ENCODE measurements at places on chromosomes 2 and 18. TPM values are rescaled to one million over a fixed set of nuclear protein-coding genes. Genes with fewer than 3 reads are reported as not detected.
A peak's percentile ranks its signal among the peaks of the same experiment; 100 is the strongest.

DNA sequence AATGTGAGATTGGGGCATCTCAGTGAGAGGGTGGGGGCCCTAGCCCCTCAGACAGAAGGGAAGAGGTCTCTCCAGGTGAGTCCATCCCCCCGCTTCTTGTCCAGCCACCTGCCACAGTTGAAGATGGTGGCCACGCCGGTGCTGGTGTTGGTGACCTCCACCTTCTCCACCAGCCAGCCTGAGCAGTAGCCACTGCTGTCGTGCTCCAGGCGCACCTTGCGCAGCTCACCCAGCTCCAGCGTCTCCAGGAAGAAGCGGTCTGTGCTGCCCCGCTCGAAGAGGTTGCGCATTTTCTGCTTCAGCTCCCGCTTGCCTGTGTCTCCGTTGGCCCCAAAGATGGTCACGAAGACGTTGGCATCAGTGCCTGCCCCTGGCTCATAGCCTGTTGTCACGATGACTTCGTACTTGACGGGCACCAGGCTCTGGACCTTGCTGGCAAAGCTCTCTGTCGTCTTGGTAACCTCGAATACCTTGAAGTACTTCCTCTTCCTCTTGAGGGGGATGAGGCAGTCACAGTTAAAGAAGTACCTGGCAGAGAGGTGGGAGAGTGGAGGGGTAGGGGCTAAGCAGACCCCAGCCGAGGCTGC is 179.5 kb downstream of the LOXHD1 start:
- DNase-seq = no peak

DNA sequence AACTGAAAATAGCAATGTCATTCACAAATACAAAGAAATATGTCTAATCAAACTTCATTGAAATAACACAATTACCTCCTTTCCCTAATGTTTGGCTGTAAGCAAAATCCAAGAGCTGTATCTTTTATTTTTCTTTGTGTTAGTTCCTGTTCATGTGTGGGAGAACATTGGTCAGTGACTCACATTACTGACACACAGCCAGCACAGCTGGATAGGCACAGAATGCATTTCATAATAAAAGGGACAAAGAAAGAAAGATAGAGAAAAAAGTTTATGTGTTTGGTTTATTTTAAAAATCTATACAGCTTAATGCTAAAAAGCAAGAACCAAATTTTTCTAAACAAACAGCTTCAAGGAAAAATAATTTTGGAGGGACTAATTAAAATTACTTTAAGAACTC is 185.6 kb upstream of the COL3A1 start:
- DNase-seq = peak; percentile 83

DNA sequence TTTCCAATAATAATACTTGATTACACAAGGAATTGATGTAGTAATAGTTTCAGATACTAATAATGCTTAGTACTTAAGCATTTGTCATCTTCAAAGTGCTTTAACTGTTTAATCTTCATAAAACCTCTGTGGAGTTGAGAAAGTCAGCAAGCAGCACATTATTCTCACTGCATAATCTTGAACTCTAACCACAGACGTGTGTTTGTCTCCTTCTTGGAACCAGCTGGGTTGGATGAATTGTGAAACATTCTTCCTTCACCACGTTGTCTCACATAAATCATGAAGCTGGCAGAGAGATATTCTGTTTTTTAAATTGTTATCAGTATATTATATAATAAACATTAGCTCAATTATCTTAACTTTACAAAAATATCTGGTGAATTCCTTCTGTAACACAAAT is 55.1 kb upstream of the LDAH start:
- DNase-seq = no peak

GRCh38 chr2:44296653-44297052 is 21.4 kb downstream of the SLC3A1 start:
- DNase-seq = no peak

- no peak for DNase-seq
Measured at GRCh38 chr2:122683018-122683417, 927.6 kb downstream of the TSN start.

DNA sequence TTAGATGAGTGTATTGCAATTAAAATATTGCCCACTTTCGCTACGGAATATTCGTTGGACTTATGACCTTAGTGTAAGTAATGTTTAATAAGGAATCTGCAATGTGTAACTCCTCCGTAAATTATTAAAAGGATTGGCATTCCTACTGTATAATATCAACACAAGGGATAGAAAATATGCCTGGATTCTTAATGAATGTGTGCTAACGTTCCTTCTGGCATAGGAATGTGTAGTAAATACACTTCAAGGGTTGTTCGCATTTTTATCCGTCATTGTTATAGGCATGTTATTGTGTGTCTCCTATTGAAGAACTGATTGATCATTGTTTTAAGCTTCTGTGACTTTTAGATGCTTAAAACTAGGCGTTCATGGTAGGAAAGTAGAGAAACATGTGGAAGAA is 134.5 kb downstream of the NEDD4L start:
- no peak for DNase-seq

DNA sequence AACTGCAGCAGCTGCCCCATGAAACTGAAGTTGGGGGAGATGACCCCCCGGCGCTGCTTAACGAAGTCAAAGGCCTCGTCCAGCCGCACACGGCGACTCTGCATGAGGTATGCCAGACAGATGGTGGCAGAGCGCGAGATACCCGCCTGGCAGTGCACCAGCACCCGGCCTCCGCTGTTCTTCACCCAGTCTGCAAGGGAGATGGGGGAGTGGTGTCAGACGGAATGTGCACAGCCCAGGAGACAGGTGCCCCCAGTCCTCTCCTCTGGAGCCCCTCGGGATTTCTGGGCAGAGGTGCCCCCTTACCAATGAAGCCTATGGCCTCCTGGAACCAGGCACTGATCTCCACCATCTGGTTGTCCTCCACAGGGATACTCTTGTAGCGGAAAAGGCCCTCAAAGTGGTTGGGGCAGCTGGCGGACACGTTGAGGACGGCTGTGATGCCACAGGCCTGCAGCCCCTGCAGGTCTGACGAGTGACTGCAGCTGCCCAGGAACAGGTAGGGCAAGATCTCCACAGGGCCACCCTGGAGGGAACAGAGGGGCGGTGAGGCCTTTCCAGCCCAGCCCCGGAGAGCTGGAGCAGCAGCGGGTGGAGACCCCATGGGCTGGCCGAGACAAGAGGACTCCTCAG is 1.3 kb downstream of the DUSP2 start:
- DNase-seq = no peak

DNA sequence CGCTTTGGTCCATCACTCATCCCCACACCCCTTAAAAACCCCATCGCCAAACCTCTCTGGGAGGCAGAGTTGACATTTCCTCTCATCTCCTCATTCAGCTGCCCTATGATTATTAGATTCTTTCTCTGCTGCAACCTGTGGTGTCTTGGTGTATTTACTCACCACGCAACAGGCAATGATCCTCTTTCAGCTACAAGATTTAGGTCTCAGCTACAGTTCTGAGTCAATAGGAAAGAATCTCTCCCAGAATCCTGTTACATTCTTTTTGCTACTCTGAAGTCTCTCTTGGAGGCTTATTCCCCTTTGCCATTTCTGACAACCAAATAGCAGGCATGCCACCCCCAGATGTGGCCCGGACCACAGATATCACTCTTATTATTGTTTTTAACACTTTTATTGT is 468.3 kb upstream of the GYPC start:
- no peak for DNase-seq

DNA sequence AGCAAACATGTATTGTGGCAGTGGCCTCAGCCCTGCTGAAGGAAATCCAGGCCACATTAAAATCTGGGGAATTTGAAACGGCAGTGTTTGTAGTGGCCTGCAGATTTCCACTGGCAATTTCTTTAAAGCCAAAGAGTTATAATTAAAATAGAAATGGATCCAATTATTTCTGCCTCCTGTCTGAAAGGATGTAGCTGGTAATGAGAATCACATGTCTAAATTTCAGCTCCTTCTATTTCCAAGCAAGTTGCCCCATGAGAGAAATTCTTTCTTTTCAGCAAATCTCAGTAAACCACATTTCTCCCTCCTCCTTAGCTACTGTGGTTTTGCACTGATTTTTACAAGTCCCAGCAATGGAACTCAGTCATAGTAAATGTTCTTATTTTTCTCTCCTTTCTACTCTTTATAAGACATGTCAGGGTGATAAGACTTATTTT is 55.4 kb upstream of the ZNF396 start:
- no peak for DNase-seq

DNA sequence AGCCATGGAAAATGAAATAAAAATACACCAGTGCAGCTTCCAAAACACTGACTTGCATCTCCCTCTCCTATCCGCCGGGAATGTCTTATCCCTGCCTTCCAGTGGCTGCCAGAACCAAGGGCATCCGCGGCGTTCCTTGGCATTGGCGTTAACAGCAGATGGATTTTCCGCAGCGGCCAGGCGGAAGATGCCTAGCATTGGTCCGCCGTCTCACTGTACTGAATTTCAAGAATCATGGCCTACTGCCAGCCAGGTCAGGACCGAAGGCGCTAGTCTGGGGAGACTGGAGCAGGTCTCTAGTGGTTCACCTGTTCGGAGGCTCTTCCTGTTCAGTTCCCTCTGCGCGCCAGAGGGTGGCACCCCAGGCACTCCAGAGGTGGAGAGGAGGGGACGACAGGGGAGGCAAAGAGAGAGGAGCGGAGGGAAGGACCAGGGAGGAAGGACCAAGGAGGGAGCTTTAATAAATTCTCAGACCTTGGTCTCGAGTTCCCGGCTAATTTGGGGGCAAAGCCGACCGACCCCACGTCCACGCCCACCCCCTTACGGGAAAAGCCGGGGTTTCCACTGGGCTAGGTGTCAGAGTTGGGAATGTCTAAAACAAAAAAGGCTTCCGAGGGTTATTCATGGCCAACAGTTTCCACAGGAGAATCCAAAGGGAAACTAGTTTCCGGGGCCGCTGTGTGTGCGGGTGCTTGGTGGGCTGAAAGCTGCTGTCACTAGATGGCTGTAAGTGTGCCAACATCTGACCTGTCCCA is 3.7 kb upstream of the BCL2L11 start:
- DNase-seq = peak; percentile 80

DNA sequence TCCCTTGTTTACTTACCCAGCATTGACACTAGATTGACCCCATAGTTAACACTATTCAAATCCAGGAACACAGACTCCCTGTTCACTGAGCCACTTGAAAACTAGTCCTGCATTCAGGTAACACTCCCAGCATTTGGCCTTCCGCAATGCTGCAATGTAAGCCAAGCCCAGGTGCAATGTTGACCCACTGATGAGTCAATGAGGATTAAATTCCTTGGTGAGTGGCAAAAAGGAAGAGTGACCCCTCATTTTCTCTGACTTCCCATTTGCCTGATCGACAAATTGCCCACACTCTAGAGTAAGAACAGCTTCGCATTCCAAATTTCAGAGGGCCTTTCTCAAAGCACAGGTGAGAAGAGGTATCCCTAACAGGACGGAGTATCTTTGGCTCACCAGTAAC is 251.9 kb downstream of the FBXO15 start:
- DNase-seq = peak; percentile 10

DSG1 gene
- total RNA-seq = not detected

SPATA3 gene
- not detected for total RNA-seq

FIGN gene
- 1.5 TPM for total RNA-seq

OR6B2 gene
- not detected for total RNA-seq

LYPD6B gene
- total RNA-seq = 28.8 TPM

NOSTRIN gene
- total RNA-seq = not detected

ANKRD30BL gene
- not detected for total RNA-seq
